ENCODE measurements at places on chromosomes 7 and 10. TPM values are rescaled to one million over a fixed set of nuclear protein-coding genes. Genes with fewer than 3 reads are reported as not detected.

The CPVL gene
- total RNA-seq = not detected

DNA sequence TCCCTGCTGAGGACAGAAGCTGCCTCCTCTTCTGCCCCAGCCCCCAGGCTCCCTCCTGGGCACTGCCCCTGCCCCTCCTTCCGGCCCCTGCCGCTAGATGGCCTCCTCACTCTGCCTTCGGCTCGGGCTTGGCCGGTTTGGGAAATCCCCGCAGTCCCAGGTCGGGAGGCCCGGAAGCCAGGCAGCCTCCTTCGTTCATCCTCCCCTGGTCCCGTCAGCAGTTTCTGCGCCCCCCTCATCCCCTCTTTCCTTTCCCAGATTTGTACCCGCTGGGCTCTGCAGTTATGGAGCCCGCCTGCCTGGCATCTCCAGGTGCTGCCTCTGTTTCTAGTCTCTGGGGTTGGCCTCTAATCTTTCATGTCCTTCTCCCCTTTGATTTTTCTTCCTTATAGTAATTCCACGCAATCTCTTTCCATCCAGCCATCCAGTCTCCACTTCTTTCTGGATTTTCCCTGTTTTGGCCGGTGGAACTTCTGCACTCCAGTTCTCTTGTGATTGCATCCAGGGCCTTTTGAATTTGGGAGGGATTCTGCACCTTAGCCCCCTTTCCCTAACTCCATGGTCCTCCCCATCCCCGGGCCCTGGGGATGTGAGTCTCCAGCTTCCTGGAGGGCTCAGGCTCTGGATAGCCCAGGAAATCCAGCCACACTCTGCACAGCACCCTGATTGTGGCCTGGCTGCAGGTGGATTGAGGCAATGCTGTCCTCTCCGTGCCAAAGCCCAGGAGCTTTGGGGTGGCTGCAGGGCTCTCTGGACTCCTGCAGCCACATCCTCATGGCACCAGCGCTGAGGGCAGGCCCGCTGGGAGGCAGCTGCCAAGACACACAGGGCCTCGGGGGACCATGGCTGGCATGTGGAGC is 3.3 kb upstream of the SHH start:
- no peak for DNase-seq

- peak; percentile 91 for DNase-seq
These were observed 8.1 kb downstream of the PRPS1L1 start for GRCh38 chr7:18019555-18019954.

The STAG3 gene
- 0.42 TPM for total RNA-seq

GRCh38 chr7:2072798-2073197 is 159.9 kb downstream of the MAD1L1 start:
- no peak for DNase-seq

The SMO gene
- 5.0 TPM for total RNA-seq
